Body of pancreas (tissue), 4 donors: ENCODE measurements at places on chromosomes 6 and 20. TPM values are rescaled to one million over a fixed set of nuclear protein-coding genes. Genes with fewer than 3 reads are reported as not detected.

GRCh38 chr6:79307321-79308036 is 73.0 kb upstream of the HMGN3 start:
- no peaks in the 10 kb centered on the region for H3K27me3 ChIP-seq
- no peak for DNase-seq

DNA sequence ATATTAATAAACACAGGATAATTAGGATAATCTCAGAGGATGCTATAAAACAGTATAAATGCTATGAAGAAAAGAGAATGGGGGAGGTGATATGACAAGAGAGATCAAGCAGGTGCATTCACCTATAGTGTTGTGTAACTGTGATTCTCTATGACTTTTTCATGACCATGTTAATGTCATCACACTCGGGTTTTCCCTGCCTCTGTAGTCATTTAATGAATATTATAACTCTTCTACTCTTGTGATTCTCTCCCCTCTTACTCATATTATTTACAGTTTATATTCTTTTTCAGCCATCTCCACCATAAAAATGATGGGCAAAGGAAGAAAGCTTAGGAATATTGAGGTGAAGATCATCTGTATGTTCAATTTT is 106.9 kb upstream of the SGK1 start:
- H3K27ac ChIP-seq, result no peak overlapping the region
- H3K4me1 ChIP-seq, result no peaks in the 10 kb centered on the region
- DNase-seq, result no peak
- no peak overlapping the region for H3K4me3 ChIP-seq
- H3K27me3 ChIP-seq, result no peaks in the 10 kb centered on the region
- no peaks in the 10 kb centered on the region for H3K36me3 ChIP-seq

DNA sequence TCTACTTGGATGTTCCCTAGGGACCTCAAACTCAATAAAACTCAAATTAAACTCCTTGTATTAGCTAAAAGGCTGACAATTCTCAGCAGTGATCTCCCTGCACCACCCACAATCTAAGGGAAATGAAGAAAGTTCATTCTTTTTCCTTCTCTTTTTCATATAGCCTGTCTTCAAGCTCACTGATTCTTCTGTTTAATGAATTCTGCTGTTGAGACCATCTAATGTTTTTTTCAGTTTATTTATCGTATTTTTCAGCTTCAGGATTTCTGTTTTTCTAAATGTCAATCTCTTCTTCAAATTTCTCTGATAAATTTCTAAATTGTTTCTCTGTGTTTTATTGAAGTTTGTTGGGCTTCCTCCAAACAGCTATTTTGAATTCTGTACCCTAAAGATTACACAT is 19.8 kb downstream of the CRISP2 start:
- no peaks in the 10 kb centered on the region for H3K27me3 ChIP-seq
- DNase-seq, result no peak
- no peak overlapping the region for H3K4me3 ChIP-seq
- H3K4me1 ChIP-seq, result no peaks in the 10 kb centered on the region
- H3K36me3 ChIP-seq, result no peaks in the 10 kb centered on the region
- H3K27ac ChIP-seq, result no peak overlapping the region

DNA sequence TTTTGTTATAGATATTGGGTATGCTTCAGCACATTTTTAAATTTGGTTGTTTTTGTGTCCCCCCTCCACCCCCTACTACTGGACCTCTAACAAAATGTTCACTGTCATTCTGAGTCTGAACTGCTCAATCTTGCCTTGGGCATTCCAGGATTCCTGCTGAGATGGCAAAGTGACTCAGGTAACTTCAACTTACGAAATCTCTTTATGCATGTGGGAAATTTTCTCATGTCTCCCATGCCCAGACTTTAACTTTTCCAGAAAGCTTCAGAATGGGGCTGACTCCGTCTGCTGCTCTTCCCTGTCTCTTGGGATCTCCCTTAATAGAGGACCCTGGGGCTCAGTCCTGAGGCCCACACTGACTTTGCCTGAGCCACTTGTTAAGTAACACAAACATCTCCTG is 14.0 kb downstream of the CYP39A1 start:
- DNase-seq, result no peak
- no peaks in the 10 kb centered on the region for H3K27me3 ChIP-seq
- no peak overlapping the region for H3K4me3 ChIP-seq
- H3K36me3 ChIP-seq, result no peaks in the 10 kb centered on the region
- H3K4me1 ChIP-seq, result no peaks in the 10 kb centered on the region
- H3K27ac ChIP-seq, result no peak overlapping the region

Gene CDH22
- 1.3 TPM for total RNA-seq
